ENCODE measurements at places on chromosomes 6 and 20. TPM values are rescaled to one million over a fixed set of nuclear protein-coding genes. Genes with fewer than 3 reads are reported as not detected.

GRCh38 chr6:116444092-116444491 lies 17.1 kb upstream of the CALHM6 start:
- DNase-seq = no peak

The SLC4A11 gene
- 17.2 TPM for total RNA-seq

The CDH4 gene
- 1.9 TPM for total RNA-seq

GRCh38 chr6:44064089-44064947 lies 62.9 kb downstream of the MRPL14 start:
- no peak for DNase-seq

The DDO gene
- total RNA-seq = 0.17 TPM

DNA sequence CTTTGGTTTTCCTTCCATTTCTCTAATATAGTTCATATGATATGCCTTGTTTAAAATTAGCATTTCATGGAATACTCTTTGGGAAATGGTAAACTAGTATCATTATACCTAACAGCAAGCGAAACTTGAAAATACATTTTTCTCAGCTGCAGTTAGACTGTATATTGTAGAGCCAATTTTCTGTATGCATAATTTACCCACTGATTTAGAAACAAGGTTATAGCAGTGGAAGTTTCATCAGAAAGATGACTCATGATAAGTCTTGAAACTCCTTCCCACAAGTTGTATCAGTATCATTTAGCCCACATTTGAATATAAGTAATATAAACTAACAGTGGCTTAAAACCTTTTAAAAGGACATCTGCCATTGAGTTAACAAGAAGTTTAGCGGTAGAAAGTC lies 164.8 kb upstream of the BMP5 start:
- DNase-seq = no peak

- DNase-seq = no peak
Observed at GRCh38 chr20:45470262-45470931, 844 bp downstream of the WFDC2 start.

GRCh38 chr6:12103158-12103557 lies 91.0 kb downstream of the HIVEP1 start:
- no peak for DNase-seq

DNA sequence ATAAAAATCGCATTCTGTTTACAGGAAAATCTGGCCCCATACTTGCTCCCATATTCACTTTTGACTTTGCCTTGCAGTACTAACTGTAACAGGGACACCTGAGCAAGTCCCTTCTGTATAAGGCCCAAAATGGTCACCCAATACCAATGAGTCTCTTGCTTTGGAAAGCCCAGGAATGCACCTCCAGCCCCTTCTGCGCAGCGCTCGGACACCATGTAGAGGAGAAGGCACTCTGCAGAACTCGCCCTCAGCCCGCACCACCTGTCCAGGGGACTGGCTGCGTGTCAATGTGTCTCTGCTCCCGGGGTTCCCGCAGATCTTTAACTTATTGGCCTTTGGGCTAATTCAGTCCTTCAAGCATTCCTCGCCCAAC lies 746 bp upstream of the PRND start:
- DNase-seq = no peak

The ADRM1 gene
- 143 TPM for total RNA-seq

The RIMS1 gene
- 1.3 TPM for total RNA-seq

DNA sequence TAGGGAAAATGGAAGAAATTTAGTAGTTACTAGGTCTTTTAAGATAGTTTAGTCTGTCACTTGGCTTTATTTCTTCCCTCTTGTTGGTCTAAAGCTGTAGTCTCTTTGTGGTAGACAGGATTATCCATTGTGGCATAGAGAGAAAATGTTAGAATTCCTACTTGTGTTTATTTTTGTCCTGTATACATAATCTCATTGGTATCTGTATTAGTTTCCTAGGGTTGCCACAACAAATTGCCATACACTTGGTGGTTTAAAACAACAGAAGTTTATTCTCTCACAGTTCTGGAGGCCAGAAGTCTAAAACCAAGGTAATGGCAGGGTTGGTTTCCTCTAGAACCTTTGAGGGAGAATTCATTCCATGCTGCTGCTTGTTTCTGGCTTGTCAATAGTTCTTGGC lies 119.4 kb downstream of the ZFAND3 start:
- no peak for DNase-seq

Measured in lower leg skin (tissue), 4 donors.